Lung microvascular endothelial cell (primary cell): ENCODE measurements at places on chromosomes 16 and 17.

- no peak for DNase-seq
Measured at GRCh38 chr16:83917152-83918120, 18.5 kb downstream of the MLYCD start.

- DNase-seq = no peak
Measured at GRCh38 chr17:49656247-49656646, 21.6 kb downstream of the SPOP start.

GRCh38 chr17:7237761-7238419, 1.4 kb downstream of the PHF23 start:
- DNase-seq = peak; percentile 61

DNA sequence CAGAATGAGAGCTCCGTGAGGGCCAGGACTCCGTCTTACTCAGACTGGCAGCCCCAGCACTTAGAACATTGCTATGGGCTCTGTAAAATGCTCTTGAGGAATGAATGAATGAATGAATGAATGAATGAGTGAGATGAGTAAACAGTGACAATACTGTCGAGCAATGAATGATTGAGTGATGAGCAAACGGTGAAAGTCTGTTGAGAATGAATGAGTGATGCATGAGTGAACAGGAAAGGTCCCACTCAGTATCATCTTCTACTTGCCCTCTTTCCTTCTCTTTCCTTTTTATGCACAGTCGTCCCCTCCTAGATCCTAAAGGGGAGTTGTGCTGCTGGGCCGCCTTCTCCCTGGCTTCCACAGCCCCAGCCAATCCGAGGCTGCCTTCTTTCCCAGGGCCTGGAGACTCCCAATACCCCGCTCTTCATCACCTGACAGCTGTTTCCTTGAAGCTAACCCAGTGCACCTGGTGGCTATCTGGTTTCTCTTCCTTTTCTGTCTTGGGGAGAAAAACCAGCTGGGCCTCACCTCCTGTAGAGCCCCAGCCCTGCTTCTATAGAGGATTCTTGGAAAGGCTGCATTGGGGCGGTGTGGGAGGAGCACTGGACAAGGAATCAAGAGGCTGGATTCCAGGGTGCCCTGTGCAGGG, 32.7 kb upstream of the CACNG1 start:
- no peak for DNase-seq

GRCh38 chr17:38705803-38706504, 881 bp downstream of the MLLT6 start:
- no peak for DNase-seq

GRCh38 chr17:82385559-82386254, 14.1 kb downstream of the UTS2R start:
- no peak for DNase-seq

DNA sequence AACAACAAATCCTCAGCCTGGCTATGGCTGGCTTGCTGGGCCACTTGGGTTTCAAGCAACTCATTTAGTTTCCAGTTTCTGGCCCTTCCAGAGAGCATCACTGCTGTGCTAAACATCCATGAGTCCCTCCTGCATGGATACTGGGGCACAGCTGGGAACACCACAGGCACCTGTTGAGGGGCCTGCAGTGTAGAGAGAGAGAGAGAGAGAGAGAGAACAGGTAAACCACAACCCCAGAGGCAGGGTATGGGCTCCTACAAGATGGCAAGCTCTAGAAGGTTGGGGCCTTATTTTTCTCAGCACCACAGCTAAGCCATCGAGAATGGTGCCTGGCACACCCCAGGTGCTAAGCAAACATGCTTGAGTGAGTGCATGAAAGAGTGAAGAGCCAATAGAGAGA, 120.3 kb downstream of the RBFOX3 start:
- DNase-seq = no peak
